ENCODE measurements at places on chromosomes 1 and 21. TPM values are rescaled to one million over a fixed set of nuclear protein-coding genes. Genes with fewer than 3 reads are reported as not detected.
A peak's percentile ranks its signal among the peaks of the same experiment; 100 is the strongest.

GRCh38 chr1:155199792-155200191, 7.9 kb downstream of the THBS3 start:
- no peak for DNase-seq

DNA sequence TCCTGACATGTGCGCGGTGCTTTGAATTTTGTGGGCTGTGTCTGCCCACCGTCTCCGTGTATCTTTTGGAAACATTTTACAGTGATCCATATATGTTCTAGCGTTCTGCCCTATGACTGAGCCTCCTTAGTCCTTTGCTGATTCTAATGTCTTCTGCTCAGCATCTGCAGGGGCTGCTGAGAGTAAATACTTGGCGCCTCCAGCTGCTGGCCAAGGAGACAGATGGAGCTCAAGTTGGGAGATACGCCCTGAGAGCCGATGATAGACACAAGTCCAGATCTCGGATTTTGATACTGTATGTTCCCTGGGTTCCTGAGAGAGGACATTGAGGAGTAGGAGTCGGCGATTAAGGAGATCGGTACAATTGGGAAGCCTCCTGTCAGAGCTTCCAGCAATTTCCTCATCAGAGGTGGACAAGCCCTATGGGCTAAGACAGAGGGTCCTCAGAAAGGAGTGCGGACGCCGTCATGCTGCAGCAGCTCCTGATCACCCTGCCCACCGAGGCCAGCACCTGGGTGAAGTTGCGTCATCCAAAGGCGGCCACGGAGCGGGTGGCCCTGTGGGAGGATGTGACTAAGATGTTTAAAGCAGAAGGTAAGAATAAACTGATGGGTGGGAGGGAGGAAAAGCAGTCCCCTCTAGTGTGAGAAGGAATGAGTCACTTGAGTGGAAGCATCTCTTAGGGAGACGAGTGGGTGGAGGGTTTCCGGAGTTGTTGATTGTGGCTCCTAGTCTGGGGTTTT, 390 bp downstream of the ZFP69B start:
- peak; percentile 37 for DNase-seq

GRCh38 chr21:44265734-44266270, 4.1 kb upstream of the DNMT3L start:
- DNase-seq: no peak

DNA sequence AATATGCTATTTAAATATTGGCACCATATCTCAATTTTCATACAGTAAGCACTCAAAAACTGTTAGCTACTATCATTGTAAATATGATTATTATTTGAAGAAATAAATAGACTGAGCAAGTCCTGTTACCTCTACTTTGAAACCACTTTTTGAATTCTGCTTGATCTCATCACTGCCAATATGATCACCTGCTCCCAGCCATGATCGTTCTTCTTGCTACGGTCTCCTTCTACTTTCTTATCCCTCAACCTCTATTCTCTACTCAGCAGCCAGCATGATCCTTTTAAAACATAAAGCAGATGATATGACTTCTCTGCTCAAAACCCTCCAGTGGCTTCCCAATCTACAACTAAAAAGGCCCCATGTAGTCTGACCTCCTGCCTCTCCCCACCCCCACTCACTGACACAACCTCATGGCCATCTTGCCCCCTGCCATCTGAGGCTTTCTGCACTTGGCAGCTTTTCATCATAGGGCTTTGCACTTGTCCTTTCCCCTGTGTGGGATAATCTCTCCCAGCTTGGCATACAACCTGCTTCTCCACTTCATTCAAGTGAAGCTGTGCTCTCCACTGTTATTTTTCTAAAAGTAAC, 27.2 kb downstream of the CD34 start:
- no peak for DNase-seq

GRCh38 chr1:118979754-118980575, 8.2 kb downstream of the TBX15 start:
- no peak for DNase-seq

- no peak for DNase-seq
These were observed 42.2 kb upstream of the BCAR3 start for GRCh38 chr1:93723733-93724270.

DNA sequence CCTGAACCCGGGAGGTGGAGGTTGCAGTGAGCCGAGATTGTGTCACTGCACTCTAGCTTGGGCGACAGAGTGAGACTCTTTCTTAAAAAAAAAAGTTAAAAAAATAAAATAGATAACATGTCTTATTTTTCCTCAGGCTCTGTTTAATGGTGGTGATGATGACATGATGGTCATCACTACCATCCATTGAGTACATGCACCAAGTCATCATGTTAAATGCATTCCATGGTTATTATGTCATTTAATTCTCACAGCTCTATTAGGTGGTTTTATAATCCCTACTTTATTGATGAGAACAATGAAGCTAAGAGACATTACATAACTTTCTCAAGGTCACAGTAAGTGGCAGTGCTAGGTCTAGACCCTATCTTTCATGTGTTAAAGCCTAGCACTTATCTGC, 34.4 kb upstream of the MAB21L3 start:
- DNase-seq: no peak

DNA sequence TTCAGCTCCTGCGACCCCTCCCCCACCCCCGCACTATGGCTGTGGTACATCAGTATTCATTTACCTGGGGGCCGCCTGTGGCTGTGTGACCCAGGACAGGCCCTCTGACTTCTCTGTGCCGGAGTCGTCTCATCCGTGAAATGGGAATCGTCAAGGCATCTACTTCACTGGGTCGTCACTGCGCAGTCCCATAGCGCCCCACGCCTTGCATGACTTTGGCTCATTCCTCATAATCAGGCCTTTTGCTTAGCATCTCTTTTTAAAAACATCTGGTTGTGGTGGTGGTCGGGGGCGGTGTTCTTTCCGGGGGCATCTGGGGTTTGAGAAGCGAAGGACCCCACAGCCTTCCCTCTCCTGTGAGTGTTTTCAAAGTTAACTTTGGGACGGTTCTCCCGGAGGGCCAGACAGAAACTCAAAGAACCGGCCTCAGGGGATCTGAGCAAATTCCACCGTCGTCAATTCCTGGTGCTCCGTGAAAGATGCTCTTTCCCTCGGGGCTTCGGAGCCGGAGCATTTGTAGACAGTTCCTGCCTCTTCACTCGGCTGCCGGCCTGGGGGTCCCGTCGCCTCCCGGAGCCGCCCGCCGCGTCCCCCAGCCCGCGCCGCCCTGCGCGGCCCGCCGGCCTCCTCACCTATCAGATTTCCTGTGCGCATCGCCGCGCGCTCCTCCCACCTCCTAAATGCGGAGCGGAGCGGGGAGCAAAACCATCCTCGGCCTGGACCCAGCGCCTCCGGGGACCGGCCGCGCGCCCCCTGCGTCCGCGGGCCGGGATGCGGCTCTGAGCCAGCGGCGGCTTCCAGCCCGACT, at the start of gene B3GALT5:
Gene B3GALT5 (plus strand): TSS at position 708 of the 808 bp plus-strand sequence. CDS start 47,620 bp downstream, outside the sequence.
- peak; percentile 66 for DNase-seq

DNA sequence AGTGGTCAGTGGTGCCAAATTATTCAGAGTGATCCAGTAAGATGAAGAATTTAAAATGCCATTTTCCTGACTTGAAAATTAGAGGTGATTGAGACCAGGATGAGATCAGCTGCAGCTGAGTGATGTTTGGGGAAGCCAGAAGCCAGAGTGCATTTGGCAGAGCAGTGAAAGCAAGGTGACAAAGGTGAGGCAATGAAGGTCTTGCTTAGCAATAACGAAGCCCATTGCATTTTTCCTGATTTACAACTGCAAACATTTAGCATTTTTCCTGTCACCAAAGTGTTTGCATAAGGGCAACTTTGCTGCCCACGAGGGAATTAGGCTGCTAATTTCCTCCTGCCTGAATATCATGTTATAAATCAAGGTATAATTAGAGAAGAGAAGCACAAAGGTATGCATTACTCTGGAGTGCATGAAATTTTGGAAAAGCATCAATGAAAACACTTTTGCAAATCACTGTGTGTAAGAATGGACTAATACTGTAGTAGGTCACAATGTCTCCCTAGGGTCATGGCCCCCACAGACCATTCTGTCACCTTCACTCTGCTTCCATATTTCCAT, 188.2 kb upstream of the LYPLAL1 start:
- no peak for DNase-seq

KRTAP12-2 gene
- not detected for total RNA-seq

IRF6 gene
- 35.3 TPM for total RNA-seq

CREB3L4 gene
- total RNA-seq: 10.9 TPM

CDC73 gene
- total RNA-seq: 34.4 TPM

HES3 gene
- not detected for total RNA-seq

SLC30A1 gene
- 87.2 TPM for total RNA-seq
